SHP77 (cell line): ENCODE measurements at places on chromosomes 11 and 22.

DNA sequence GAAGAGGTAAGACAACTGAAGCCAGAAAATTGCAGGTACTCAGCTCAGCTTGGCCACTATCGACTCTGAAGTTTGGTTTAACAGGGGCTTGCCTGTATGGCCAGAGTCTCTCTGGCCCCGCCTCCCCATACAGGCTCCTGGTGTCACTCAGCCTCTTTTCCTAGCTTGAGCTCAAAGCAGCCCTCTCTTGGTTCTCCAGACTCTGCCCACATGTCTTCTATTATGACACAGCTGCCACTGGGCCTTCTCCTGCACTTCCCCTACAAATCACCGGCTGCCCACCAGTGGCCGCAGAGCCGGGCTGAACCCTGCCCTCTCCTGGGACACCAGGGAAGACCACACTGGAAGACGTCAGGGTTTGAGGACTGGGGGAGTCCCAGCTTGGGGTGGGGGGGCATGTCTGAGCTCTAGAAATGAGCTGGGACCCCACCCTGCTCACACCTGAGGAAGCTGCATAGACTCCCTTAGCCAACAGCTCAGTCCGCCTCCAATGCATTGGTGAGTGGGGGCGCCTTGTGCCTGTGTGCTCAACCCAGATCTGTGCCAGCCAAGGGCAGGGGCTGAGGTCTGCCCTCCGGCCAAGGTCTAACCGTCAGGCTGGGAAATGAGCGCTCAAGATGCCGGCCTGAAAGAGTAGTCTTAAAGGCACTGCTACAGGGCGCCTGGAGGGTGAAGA is 94.4 kb upstream of the LMO1 start:
- no peak for DNase-seq

DNA sequence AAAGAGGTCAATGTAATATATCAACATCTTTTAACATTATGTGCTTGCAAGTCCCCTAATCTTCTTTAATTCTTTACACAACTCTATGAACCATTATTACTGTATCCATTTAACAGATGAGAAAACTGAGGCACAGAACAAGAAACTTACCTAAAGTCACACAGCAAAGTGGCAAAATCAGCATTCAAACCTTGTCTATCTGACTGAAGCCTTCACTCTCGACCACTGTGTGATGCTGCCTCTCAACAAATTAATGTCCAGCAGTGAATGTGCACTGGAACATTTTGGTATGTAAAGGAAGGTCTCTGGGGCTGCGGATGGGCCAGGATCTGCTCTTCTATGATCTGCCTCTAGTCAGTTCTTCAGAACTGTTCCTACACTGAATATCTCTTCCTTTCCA is 42.1 kb downstream of the PRCP start:
- DNase-seq: no peak

GRCh38 chr22:47693606-47694005 is 931.2 kb downstream of the TBC1D22A start:
- no peak for DNase-seq

DNA sequence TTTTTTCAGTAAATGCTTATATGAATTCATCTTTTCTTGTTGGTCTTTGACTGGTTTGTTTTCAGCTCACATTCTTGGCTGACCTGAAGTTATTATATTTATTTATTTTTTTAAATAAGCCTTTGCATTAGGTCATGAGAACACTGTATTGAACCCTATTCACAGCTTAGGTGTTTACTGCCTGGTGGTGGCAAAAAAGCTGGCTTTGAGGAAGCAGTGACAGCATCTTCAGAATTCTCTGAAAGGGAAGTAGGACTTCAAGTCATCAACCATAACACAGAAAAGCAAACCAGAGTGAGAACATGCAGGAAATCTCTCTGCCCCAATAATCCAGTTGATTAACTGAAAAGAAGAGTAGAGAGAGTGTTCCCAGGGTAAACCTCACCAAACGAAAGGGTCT is 30.3 kb upstream of the MMP13 start:
- DNase-seq: no peak

- DNase-seq: no peak
Measured at GRCh38 chr11:130913268-130913667, 3.0 kb downstream of the SNX19 start.

DNA sequence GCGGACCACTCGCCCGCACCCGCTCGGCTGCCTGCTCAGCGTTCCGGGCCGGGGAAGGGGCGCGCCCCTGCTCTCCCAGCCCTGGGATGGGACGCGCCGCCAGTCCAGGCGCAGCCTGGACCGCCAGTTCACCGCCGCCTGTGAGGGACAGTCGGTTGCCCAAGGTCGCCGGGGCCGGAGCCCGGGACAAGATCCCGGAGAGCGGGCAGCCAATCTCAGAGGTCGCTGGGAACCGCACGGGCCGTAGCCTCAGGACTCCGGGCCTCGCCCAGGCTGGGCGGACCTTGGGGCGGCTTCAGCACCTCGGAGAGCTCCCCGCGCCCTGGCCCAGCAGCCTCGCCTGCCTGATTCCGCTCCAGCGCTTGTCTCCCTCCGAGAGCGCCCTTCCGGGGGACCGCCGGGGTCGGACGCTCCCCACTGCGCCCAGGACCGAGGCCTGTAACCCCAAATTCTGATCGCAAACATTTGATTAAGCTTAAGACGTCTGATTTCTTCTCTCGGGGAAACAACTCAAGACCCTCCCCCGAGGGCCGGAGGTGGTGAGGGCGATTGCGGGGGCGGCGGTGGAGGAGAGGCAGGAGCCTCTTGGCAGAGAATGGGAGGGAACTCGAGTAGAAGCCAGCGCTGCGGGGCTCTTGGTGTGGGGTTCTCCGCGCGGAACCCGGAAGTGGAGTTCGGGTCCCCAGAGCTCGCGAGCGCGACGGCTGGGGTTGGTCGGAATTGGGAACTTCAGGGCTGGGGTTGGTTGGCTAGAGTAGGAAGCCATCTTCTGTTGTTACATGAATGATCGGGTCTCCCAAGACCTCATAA is 1.1 kb upstream of the CHRM4 start:
- DNase-seq: no peak

GRCh38 chr22:43956805-43957463 is 1.7 kb downstream of the SAMM50 start:
- DNase-seq: no peak

DNA sequence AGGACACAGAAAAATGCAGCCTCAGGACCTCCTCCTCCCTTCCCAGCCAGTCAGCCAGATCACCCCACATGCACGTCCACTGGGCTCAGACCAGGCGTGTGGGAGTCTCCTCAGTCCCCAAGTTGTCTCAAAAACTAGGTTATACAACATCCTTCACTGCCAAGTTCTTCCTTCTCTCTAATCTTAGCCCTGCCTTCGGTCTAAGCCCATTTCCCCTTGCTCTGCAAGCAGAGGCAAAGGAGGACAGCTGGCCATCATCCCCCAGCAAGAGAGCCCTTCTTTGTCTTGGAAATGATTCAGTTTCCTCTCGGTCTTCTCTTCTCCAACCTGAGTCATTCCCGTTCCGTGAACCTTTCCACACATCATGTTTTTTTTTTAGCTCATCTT is 14.0 kb upstream of the NRGN start:
- no peak for DNase-seq

DNA sequence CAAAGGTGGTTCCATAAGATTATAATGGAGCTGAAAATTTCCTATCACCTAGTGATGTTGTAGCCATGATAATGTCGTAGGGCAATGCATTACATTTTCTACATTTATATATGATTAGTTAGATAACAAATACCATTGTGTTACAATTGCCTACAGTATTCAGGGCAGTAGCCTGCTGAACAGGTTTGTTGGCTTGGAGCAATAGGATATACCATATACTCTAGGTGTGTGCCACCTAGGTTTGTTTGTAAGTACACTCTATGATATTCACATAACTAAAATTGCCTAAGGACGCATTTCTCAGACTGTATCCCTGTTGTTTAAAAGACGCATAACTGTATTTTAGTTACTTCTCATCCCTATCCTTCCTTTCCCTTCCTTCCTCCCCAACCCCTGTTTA is 13.6 kb downstream of the PLEKHB1 start:
- no peak for DNase-seq

DNA sequence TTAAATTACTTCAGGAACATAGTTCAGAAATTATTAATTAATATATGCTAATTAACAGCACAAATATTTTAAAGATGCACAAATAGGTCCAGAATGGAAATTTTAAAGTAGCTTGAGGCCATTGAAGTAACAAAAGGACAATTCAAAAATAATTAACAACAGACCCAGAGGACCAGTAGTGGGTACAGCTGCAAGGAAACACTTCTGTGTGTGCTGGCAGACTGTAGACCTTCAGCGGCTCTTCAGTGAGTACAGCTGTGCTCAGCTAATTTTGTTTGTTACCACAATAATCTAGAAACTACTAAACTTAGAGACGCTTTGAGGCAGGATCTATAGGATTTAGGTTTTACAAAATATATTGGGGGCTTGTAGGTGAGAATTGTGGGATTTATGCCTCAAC is 103.8 kb downstream of the GRIA4 start:
- DNase-seq: no peak

GRCh38 chr22:32712644-32713355 is 88.7 kb upstream of the TIMP3 start:
- no peak for DNase-seq

- DNase-seq: no peak
Measured at GRCh38 chr11:6095798-6096197, 11.7 kb upstream of the OR56B4 start.

GRCh38 chr11:70305501-70305900 is 35.0 kb downstream of the PPFIA1 start:
- no peak for DNase-seq

DNA sequence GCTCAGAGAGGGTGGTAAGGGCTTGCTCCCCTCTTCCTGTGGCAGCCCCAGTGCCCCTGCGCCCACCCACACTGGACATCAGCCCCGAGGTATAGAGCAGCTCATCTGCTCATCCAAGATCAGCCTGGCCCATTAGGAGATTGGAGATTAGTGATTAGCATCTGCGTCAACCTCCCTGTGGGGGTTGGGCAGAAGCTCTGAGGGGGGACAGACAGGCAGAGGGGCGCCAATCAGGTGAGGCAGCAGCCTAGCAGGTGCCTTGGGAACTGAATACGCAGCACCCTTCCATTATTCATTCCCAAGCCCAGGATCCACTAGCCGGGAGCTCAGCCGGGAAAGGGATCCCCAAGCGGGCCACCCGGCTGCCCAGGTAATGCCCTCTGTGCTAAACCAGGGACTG is 11.0 kb downstream of the SMTN start:
- no peak for DNase-seq

GRCh38 chr11:86773513-86774252 is 26.7 kb upstream of the PRSS23 start:
- DNase-seq: no peak

- DNase-seq: no peak
Measured at GRCh38 chr11:124101737-124102136, 13.5 kb upstream of the VWA5A start.

- no peak for DNase-seq
Measured at GRCh38 chr22:36879775-36880174, 19.0 kb downstream of the NCF4 start.
